Stimulated activated CD4-positive, alpha-beta T cell treated with anti-CD3 and anti-CD28 coated beads, Interleukin-4, amount 100 ng/mL, for 48 hours (primary cell): ENCODE measurements at places on chromosomes 13 and 19.
A peak's percentile ranks its signal among the peaks of the same experiment; 100 is the strongest.

DNA sequence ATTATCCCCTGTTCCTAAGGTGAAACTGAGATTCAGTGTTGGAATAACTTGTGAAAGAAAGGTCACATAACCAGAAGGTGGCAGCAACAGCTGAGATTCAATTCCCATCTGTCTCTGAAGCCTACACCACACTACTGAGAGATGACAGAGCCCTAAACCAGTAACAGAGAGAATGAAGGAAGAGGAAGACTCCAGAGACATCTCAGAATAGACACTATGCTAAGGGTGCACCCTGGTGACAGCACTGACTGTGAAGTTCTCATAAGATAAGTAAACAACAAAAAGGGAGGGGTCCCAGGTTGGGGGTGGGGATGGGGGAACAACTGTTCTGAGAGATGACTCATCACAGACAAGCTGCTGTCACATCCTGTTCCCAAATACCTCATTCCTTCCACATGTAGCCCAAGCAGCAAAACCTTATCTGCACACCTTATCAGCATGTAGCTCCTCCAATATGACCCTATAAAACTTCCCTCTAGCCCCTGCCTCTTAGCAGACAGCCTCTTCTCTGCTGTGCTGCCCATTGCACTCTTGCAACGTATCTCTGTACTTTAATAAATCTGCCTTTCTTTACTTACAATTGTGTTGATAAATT lies 46.5 kb downstream of the UTP14C start:
- DNase-seq, result no peak

GRCh38 chr13:39577838-39578491 lies 25.0 kb downstream of the LHFPL6 start:
- DNase-seq, result no peak

GRCh38 chr19:56707821-56708220 lies 36.3 kb upstream of the ZNF835 start:
- DNase-seq, result no peak

DNA sequence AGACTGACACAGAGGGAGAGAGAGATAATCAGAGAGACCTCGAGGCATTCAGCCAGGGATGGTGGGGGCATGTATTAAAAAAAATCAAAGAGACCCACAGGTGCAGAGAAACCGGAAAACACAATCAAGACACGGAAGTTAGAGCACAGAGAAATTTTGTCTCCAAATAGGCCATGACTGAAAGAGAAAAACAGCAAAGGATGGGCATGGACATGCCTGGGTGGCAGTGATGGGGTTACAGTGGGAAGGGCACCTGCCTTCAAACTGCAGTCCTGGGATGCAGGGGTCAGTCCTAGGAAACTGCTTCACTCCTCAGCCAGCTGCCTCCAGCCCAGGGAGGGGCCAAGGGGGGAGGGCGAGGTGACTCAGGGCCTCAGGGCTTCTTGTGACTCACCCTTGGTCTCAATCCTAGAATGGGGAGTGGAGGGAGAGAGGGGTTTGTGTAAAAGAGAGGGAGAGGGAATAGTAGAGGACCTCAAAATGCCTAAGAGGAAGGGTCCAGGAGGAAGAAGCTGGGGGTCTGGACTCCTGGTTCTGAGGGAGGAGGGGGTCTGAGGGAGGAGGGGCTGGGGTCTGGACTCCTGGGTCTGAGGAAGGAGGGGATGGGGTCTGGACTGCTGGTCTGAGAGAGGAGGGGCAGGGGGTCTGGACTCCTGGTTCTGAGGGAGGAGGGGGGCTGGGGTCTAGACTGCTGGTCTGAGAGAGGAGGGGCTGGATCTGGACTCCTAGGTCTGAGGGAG lies 3.6 kb upstream of the KCNN4 start:
- DNase-seq, result peak; percentile 60

GRCh38 chr13:35994131-35994966 lies 136.8 kb downstream of the DCLK1 start:
- no peak for DNase-seq

DNA sequence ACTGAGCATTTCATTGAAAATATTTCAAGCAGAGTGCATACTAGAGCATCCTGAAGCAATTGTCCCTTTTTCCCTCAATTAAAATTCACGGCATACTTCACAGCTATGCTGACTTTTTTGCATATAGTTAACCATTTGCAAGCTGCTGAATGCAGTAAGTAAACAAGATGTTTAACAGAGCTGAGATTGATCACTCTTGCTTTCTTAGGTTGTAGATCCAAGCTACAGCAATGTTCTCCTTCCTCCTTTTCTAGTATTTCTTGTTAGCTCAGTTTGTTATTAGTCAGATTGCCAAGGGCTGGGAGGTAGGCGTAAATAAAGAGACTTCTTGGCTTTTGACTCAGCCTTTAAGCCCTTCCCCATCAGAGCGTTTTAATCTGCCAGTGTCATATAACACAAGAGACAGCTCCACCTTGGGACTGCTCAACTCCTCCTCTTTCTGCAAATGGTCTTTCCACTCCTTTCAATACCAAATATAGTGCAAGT lies at the start of gene SLITRK6:
Gene SLITRK6 (minus strand): TSS at position 323 of the 486 bp plus-strand sequence. CDS start 2,911 bp downstream, outside the sequence.
- DNase-seq, result no peak

GRCh38 chr19:55528030-55528803 lies 8.7 kb downstream of the SBK2 start:
- no peak for DNase-seq

DNA sequence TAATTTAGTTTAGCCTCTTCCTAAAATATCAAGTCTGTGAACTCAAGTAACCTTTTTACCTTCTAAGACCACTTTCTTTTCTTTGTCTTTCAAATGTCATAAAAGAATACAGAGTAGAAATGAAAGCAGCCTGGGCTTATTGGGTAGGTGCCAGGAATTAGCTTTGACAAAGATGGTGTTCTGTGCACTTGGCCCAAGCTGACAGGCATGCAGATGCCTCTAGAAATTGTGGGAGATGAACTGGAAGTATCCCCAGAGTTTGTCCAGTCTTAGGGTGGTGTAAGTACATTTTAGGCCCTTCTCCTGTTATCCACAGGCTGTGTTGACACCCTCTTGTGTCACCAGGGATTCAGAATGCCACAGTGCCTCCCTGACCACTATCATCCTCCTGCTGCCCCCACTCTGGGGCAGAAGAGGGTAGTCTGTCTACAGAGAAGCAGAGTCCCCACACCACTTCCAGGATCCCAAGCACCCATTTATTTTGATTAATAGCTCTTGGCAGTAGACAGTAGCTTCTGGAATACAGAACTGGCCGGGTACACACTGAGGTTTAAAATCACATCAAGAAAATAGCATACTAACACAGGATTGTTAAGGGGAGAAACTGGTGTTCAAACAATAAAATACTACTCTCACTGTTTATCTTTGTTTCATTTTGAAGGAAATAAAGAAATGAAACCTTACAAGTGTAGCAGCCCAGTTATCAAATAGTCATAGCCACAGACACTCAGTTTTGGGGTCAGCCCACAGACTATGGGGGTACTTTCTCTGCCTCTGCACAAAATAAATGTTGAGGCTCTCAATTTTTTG lies 343.2 kb downstream of the KCNRG start:
- DNase-seq, result no peak

DNA sequence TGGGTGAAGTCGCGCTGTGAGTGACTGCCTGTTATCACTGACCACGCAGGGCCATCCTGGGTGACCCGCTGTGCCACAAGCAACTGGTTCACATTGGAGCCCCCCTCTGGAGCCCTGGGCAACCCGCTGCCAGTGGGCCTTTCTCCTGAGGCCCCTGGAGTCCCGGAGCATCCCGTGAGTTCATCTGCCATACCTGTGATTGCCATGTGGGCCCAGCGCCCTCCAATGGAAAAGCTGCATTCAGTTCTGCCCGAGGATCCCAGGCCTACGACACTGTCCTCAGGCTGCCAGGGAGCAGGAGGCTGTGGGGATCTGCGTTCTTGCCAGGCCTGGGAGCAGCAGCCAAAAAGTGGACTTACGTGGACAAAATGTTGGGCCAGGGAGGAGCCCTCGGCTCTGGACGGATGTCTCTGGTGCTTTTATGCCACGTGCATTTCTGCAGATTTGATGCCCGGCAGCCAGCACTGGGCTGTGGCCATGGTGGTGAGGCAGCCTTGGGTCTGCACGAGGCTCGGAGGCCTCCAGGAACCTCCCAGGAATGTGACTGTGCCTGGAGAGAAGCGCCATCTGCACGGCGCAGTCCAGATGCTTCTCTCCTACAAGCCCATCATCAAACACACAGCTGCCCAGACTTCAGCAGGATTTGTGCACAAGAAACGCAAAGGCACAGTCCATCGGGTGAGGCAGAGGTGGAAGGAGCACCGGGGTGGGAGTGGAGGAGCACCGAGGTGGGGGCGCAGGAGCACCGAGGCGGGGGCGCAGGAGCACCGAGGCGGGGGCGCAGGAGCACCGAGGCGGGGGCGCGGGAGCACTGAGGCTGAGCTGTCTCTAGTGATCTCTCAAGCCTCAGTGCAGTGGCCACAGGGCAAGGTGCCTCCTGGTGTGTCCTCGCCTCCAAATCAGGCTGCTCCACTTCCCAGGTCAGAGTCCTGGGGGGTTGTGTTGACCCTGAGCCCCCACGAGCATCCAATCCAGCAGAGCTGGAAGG lies 44.0 kb downstream of the C13orf46 start:
- no peak for DNase-seq

DNA sequence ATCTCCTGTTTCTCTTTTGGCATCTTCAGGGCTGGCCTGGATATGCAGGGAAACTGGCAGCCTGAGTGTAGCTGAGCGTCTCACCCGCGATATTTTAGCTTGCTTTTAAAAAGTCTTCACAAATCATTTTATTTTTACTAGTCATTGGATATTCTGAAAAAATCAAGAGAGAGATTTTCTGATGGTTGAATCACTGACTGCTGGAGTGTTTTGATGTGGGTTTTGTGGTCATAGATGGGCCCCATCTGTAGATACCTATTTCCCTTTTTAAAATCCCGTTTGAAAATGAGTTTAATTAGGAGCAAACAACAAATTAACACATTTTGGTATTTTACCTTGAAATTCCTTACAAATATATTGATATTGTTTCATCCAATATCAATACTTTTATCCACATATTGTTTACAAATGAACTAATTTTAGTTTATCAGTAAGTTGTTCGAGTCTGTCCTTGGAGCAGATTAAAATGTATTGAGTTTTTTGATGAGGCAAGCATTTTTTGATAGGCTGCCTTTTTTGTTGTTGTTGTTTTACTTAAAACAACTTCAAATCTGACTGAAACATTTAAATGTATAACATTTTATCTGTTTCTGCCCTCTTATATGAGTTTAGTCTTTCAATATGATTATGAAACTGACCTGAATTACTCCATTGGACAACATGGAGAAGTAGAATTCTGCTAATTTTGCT lies 21.5 kb upstream of the OXGR1 start:
- DNase-seq, result no peak

- DNase-seq, result no peak
These were observed 107.2 kb upstream of the HTR2A start for GRCh38 chr13:47004027-47004426.

DNA sequence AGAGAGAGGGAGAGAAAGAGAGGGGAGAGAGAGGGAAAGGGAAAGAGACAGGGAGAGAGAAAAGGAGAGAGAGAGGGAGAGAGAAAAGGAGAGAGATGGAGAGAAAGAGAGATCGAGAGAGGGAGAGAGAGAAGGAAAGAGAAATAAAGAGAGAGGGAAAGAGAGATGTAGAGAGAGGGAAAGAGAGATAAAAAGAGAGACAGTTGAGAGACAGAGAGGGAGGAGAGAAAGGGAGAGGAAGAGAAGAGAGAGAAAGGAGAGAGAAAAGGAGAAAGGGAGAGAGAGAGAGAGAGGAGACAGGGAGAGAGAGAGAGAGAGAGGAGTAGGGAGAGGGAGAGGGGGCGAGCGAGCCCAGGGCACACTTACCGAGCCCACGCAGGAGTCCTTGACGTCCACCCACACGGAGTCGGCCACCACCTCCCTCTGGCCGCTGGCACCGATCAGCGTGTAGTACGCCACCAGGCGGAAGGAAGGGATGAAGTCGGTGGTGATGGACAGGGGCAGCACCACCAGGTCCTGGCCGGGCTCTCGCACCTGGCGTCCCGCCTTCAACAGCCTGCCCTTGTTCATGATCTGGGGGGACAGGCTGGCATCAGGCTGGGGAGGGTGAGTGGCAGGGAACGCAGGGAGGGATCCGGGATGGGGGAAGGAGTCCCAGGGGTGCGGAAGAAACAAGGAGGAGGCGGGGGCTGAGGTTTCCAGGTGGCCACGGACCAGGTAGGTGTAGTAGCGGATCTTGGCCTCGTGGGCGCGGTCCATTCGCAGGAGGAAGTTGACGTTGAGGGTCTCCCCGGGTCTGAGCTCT lies 10.0 kb downstream of the C3 start:
- no peak for DNase-seq

DNA sequence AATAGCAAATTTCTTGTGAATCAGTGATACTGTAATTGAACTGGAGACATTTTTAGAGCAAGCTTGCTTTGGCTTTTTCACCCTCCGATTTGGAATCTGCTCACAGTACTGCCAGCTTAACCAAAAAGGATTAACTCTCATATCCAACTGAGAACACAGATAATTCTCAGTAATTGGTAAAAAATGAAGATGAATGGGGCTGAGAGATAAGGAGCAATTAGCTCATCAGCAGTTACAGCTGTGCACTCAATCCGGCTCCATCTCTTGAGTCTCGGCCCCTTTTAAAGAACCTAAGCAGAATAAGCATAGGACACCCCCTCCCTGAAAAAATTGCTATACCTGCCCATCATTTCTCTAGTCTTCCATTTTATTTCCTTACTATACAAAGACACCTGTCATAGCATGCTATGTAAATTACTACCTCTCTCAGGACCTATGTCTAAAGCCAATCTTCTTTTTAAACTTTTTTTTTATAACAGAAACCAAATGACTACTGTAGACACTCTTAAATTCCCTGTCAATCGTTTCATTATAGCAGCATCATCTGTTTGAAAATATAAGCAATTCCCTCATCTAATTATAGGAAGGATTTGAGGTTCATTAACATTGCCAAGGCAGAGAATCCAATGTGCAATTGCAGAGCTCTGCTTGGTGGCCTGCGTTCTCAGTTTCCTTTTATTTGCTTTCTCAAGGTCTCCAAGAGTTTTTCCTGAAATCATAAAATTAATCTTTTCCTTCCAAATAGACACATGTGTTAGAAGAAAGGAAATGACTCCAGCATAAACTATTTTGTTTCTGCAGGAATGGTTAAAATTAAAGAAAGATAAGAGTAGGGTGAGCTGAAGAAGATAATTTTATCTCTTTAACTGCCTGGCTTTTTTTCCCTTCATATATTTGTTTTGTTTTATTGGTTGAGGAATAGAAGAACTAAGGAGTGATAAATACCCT lies 242.1 kb downstream of the DACH1 start:
- DNase-seq, result no peak
